ENCODE measurements at places on chromosomes 2 and 18.

DNA sequence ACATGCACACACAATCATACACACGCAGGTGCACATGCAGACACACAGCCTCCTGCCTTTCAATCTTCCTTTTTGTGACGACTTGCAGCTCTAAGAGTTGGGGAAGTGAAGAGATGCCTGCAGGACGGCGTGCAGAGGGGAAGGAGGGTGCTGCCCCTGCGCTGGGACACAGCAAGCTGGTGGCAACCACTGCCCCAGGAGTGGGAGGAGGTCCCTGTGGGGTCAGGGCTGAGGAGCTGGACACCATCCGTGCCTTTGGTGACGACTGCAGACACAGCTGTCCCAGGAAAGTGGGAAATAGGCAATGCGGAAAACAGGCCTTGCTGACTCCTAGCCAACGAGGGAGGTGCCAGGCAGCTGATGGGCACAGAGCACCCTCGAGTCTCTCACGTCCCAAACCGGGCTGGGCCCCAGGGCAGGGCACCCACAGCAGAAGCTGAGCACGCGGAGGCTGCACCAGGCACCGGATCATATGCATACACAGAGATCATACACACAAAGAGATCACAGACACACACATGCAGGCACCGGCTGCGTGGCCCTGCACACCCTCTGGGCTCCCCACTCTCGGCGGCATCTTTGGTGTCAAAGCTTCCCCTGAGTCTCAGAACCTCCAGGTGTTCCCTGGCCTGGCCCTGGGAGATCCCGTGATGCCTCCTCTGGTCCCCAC is 146.1 kb downstream of the PXDN start:
- DNase-seq: no peak

- no peak for DNase-seq
Measured at GRCh38 chr2:187075199-187075635, 226.2 kb upstream of the ZSWIM2 start.

DNA sequence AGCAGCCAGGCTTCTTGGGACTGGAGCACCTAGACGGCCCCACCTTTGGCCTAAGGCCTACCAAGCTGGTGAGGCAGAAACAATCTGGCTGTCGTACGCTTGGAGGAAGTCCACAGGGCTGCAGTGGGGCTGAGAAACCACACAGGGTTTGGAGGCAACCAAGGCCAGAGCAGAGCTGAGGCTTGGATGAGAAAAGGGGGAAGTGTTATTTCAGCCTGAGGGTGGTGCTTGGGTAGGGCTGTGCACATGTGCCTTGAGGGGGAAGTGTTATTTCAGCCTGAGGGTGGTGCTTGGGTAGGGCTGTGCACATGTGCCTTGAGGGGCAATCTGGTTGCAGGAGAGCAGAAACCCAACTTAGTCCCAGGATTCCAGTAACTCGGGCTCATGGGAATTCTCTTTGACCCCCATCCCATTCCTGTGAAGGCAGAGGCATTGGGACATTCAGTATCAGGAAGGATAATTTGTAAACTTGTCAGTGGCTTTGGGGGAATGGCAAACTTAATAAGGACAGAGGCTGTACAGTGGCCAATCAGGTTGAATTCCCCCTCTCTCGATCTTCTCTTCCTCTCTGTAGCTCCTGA is 971 bp upstream of the FBXO41 start:
- DNase-seq: no peak

GRCh38 chr2:118988706-118989105 is 46.7 kb downstream of the MARCO start:
- no peak for DNase-seq

- DNase-seq: no peak
Measured at GRCh38 chr2:7427293-7428060, 510.3 kb downstream of the RNF144A start.

- no peak for DNase-seq
Measured at GRCh38 chr2:19706332-19706731, 195.5 kb downstream of the TTC32 start.

- no peak for DNase-seq
Measured at GRCh38 chr2:66571918-66572317, 137.0 kb downstream of the MEIS1 start.

GRCh38 chr2:108594982-108595464 is 60.8 kb downstream of the LIMS1 start:
- no peak for DNase-seq

- DNase-seq: no peak
Measured at GRCh38 chr2:18376936-18377335, 183.5 kb downstream of the RDH14 start.

- no peak for DNase-seq
Measured at GRCh38 chr2:39701137-39701536, 35.4 kb downstream of the TMEM178A start.

Data from T1000 (cell line).